ENCODE measurements at places on chromosomes 12 and 14.

DNA sequence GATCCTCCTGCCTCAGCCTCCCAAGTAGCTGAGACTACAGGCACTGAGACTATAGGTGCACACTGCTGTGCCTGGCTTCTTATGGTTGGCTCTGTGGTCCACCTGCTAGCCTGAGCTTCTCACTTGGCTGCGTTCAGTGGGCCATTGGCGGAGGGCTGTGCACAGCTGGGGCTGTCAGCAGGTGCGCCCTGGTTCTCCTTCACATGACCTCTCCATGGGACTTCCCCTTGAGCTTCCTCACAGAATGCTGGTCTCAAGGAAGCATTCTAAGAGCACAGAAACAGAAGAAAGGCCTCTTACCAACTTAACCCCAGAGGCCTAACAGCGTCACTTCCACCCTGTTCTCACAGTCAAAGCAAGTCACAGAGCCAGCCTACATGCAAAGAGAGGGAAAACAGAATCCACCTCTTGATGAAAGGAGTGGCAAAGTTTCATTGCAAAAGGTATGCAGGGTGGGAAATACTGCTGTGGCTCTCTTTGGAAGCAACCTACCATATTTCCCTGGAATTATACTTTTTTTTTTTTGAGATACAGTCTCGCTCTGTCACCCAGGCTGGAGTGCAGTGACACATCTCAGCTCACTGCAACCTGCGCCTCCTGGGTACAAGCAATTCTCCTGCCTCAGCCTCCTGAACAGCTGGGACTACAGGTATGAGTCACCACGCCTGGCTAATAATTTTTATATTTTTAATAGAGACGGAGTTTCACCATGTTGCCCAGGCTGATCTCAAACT is 9.3 kb downstream of the RILPL2 start:
- DNase-seq, result no peak

GRCh38 chr12:51635346-51635745 is 44.3 kb downstream of the SCN8A start:
- DNase-seq, result no peak

DNA sequence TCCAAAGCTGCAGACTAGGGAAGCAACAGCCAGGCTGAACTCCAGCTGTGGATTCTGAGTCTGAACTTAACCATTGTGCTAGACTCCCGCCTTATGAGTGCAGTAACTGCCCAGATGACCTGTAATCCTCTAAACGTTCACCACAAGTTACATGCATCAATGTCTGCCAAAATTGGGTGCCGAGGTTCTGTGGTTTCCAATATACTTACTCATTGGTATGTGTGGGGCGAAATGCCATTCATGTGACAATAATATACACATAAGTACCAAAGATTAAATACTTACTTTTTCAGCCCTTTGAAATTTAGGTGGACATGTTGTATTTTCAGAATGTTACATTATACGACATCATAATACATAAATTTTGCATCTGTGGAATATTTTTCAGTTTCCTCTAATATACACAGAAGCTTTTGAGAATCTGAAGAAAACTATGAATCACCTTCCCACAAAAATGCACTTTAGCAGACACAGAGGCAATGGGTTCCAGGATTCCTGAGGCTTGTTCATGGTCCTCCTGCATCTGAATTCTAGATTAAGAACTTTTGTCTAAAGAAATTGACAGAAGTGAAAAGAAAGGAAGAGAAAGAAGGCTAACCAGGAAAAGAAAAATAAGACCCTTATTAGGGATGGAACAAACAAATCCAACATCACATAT is 31.7 kb downstream of the GRIP1 start:
- no peak for DNase-seq

DNA sequence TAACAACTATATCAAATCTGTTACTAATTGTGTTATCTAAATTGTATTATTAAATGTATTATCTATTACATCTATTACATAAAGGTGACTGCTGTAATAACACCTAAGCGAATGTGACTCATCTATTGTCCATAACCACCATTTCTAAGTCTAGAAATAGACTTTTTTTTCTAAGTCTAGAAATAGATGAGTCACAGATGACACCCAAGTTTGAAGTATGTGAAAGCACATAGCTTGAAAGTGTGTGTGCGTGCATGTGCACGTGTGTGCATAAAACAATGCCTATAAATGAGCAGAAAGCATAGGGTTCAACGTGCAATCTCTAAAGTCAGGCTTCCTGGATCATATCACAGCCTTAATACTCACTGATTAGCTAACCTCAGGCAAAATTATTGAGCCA is 451.3 kb upstream of the USP15 start:
- no peak for DNase-seq

- DNase-seq, result no peak
Measured at GRCh38 chr12:52205612-52206303, 13.9 kb upstream of the KRT80 start.

- DNase-seq, result no peak
Measured at GRCh38 chr12:70664465-70664881, 27.2 kb upstream of the PTPRB start.

- no peak for DNase-seq
Measured at GRCh38 chr14:91511043-91511383, 903 bp upstream of the PPP4R3A start.
